ENCODE measurements at places on chromosomes 11 and 22. TPM values are rescaled to one million over a fixed set of nuclear protein-coding genes. Genes with fewer than 3 reads are reported as not detected.
A peak's percentile ranks its signal among the peaks of the same experiment; 100 is the strongest.

DNA sequence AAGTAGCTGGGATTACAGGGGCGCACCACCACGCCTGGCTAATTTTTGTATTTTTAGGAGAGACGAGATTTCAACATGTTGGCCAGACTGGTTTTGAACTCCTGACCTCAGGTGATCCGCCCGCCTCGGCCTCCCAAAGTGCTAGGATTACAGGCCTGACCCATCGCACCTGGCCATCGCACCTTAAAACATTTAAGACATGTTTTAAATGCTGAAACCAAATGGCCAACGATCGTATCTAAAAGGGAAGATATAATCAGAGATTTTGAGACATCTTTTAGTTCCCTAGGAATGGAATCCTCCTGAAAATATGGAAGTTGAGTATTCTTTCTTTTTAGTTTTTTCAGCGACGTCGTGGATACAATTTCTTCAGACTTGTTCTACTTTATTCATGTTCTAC is 21.8 kb upstream of the APOBEC3A start:
- H3K27me3 ChIP-seq: peaks cover 8% of the 10 kb centered on the region
- no peaks in the 10 kb centered on the region for H3K36me3 ChIP-seq
- no peaks in the 10 kb centered on the region for H3K4me1 ChIP-seq
- DNase-seq: no peak
- no peak overlapping the region for H3K4me3 ChIP-seq
- H3K27ac ChIP-seq: no peak overlapping the region

DNA sequence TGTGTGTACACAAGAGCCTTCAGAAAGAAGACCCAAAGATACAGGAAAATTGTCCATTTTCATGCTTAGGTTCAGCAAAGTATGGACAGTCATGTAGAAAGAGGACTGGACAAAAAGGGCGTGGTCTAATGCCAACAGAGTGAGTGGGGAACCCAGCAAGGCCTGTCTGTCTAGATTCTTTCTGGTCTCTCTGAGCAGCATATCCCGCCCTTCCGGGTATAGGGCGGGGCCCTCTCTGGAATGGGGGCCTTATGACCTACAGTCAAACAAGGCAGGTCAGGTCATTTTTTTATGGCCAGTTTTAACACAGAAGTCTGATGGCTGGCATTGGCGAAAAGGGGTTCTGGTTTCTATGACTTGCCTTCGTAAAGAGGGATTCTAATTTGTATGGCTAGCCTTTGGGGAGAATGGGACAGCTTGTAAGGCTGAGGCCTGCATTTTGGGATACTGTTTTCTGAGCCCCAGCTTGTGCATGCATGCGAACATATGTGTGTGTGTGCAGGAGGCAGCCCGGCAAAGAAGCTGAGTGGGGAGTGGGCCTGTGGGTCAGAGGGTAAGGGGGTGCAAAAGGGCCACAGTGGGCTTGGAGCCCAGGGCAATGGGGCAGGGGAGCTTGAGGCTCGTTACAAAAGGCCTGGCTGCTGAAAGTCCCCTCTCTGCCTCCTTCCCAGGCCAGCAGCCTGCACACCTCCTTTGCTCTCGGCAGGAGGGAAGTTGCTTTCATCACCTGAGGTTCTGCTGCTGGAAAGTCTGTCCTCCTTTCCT is 130.5 kb upstream of the B3GAT1 start:
- H3K27ac ChIP-seq: no peak overlapping the region
- H3K36me3 ChIP-seq: no peaks in the 10 kb centered on the region
- peak; percentile 16 for DNase-seq
- no peak overlapping the region for H3K4me3 ChIP-seq

DNA sequence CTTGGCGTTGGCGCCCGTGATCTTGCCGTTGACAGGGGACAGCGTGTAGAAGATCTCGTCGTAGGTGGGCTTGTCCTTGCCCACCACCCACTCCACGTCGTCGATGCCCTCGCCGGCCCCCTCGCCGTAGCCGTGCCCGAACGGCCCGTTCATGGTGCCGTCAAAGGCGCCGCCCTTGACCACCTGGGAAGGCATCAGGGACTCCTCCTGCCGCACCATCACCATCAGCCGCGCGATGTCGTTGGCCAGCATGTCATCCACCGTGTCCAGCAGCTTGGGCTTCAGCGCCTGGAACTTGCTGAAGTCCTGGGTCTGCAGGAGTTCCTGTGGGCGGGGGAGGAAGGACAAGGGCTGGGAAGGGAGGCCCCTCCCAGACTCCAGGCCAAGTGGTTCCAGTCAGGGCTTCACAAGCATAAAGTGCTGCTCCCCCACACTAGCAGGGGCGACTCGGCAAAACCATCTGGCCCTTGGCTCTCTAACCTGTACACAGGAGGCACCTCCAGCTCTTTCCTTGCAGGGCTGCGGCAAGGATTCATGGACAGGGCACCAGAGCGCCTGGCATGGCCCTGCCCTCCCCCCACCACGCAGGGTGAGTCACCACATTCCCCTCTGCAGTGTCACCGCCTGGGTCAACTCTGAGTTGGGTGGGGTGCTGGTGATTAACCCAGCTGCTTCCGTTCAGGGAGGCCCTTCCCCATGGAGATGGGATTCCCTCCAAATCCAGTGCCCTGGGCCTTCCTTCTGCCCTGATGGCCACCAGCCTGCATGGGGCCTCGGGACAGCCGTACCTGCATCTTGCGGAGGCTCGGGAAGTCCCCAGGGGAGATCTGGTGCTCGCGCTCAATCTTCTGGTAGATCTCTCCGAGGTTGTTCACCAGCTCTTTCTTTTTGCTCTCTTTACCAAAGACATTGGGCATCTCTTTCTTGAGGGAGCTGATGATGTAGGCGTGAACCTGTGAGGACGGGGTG is 10.4 kb upstream of the CDC42BPG start:
- H3K36me3 ChIP-seq: peaks cover 32% of the 10 kb centered on the region
- peak overlapping the region; percentile 98 for H3K27ac ChIP-seq
- DNase-seq: peak; percentile 95
- peak overlapping the region; percentile 35 for H3K4me3 ChIP-seq
- peaks cover 94% of the 10 kb centered on the region for H3K4me1 ChIP-seq
- no peaks in the 10 kb centered on the region for H3K27me3 ChIP-seq

GRCh38 chr11:57940044-57940756 is 83.5 kb upstream of the OR9Q1 start:
- no peak overlapping the region for H3K27ac ChIP-seq
- no peak overlapping the region for H3K4me3 ChIP-seq
- H3K36me3 ChIP-seq: no peaks in the 10 kb centered on the region
- no peak for DNase-seq
- H3K4me1 ChIP-seq: no peaks in the 10 kb centered on the region
- no peaks in the 10 kb centered on the region for H3K27me3 ChIP-seq

- no peaks in the 10 kb centered on the region for H3K27me3 ChIP-seq
- peak overlapping the region; percentile 57 for H3K4me3 ChIP-seq
- H3K27ac ChIP-seq: no peak overlapping the region
- H3K4me1 ChIP-seq: peaks cover 4% of the 10 kb centered on the region
- H3K36me3 ChIP-seq: no peaks in the 10 kb centered on the region
Measured at GRCh38 chr11:124894606-124895430, 2.8 kb downstream of the ROBO4 start.

The RBMXL2 gene
- total RNA-seq: not detected

- no peaks in the 10 kb centered on the region for H3K36me3 ChIP-seq
- H3K4me1 ChIP-seq: peaks cover 7% of the 10 kb centered on the region
- H3K27me3 ChIP-seq: no peaks in the 10 kb centered on the region
- DNase-seq: no peak
- no peak overlapping the region for H3K4me3 ChIP-seq
Measured at GRCh38 chr22:39266398-39267030, 21.7 kb upstream of the PDGFB start.

- no peaks in the 10 kb centered on the region for H3K36me3 ChIP-seq
- peak overlapping the region; percentile 20 for H3K27ac ChIP-seq
- H3K4me3 ChIP-seq: no peak overlapping the region
- H3K27me3 ChIP-seq: no peaks in the 10 kb centered on the region
Measured at GRCh38 chr11:86916330-86916729, 38.9 kb downstream of the FZD4 start.

All from psoas muscle (tissue), 8 donors.